ENCODE measurements at places on chromosomes 1 and 21.

- no peak for DNase-seq
Observed at GRCh38 chr1:14362331-14362730, 236.2 kb upstream of the KAZN start.

GRCh38 chr1:235923466-235924021 lies 56.8 kb upstream of the LYST start:
- DNase-seq: peak; percentile 71

GRCh38 chr21:19941626-19942025 lies 1056.6 kb upstream of the NCAM2 start:
- DNase-seq: no peak

DNA sequence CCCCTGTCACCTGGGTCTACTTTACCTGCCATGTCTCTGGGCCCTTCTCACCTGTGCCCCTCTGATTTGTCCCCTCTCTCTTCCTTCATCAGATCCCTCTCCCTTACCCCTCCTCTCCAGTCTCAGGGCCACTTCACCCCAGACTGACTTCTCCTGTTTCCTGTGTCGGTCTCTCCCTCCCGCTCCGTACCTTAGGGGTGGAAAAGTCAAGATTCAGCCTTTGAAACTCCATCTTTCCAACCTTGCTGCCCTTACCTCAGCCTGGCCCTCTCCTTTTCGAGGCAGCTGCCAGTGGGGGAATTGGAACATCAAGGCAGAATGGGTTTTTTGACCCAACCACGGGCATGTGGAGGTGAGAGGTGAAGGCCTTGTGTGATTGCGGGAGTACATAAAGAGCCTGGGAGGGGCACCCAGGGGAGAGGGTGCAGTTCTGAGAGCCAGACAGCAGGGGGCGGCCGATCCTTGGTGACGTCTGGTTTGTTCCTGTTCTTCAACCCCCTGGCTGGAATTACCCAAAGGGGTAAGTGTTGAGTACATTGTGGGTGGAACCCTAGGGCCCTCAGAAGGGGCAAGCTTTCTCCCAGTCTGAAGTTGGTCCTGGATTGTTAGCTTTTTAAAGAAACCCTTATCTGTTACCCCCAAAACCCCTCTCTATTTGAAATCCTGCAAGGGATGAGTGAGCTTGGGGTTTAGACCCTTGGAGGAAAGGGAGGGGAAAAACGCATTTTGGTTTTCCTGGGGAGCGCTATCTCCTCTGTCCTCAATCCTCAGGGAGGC lies 12.3 kb upstream of the DMBX1 start:
- peak; percentile 50 for DNase-seq

- no peak for DNase-seq
Observed at GRCh38 chr1:121558514-121558913, 373.7 kb downstream of the SRGAP2C start.

DNA sequence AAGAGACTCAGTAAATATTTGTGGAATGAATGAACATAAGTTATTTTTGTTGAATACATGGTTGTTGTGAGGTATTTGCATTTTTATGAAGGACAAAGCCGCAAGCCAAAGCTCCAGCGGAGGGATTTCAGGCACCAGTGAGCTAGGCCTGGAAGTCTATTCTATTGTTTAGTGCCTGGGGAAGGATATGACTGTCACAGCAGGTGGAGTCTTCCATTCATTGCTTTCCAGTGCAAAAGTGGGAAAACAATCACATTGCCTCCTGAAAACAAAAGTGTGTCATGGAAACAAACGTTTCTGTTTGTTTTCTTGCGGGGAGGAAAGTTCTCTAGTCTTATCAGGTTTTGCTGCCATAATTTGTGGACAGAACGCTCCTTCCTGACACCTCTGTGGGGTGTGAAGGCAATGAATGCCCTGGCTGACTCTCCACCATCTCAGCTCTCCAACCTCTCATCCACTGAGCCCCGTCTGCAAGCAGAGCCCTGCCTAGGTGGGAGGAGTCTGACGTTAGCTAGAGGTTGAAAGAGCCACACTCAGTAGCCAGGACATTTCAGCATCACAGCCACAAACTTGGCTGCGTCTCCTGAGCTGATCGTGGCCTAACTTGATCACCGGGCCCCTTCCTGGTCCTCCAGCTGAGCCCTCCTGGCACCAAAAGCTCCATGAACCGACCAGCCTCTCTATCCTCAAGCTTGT lies 739.1 kb downstream of the MATN1 start:
- DNase-seq: peak; percentile 78

DNA sequence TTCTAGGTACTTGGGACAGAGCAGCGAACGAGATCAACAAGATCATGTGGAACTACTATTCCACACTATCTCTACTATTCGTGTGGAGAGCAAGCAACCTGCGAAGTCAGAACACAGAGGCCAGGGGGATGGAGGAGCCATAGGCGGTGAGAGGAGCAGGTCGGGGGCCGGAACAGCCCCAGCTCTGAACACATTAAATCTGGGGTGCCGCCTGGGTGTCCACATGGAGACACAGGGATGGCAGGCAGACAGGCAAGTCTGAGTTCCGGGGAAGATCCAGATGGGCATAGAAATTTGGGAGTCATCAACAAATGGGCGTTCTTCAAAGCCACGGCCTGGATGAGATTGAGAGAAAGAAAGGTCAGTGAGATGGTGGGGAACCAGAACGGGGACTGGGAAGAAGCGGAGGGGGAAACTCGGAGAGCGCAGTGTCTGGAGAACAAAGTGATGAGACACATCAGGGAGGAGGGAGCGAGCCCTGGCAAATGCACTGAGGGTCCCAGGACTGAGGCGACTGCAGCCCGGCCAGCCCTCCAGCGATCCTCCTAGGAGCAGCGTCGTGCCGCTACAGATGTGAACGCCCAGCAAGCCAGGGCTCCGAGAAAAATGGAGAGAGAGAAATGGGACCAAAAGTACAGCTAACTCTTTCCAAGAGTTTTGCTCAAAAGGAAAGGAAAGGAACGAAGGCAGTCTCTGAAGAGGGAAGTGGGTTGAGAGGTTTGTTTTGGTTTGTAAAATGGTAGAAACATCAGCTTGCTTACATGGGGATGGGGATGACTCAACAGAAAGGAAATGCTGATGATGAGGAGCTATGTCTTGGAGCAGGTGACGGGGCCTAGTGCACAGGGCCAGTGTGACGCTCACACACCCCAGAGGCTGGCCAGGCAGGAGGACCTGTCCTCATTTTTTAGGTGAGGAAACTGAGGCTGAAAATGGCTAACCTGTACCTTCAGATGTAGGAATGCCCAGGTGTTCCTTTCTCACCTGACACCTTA lies 84.5 kb downstream of the GLIS1 start:
- DNase-seq: no peak

- no peak for DNase-seq
Observed at GRCh38 chr1:245871915-245872314, 635.2 kb downstream of the SMYD3 start.

DNA sequence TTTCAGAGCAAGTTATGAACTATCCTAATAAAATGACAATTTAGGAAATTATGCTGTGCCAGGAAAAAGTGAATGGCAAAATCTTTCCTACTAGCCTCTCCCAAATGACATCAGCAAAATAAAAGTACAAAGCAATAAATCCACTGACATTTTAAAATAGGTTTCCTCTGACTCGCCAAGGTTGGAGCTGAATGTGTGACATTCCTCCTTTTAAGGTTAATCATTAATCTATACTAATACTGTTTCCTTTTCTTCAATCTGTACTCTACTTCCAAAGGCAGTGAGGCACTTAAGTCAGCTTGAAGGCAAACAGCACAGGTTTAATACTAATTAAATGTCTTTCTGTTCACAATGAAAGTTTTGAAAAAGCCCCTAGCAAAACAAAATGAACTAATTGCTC lies 15.7 kb downstream of the RNF19B start:
- no peak for DNase-seq

All from NCI-H345 (cell line).